CD4-positive, alpha-beta T cell treated with Interleukin-17A for 1 hour (primary cell): ENCODE measurements at places on chromosomes 6 and 20.

GRCh38 chr6:111718990-111719389 lies 113.3 kb upstream of the TRAF3IP2 start:
- no peak for DNase-seq

- no peak for DNase-seq
Measured at GRCh38 chr6:158046201-158047126, 64.8 kb downstream of the SYNJ2 start.

DNA sequence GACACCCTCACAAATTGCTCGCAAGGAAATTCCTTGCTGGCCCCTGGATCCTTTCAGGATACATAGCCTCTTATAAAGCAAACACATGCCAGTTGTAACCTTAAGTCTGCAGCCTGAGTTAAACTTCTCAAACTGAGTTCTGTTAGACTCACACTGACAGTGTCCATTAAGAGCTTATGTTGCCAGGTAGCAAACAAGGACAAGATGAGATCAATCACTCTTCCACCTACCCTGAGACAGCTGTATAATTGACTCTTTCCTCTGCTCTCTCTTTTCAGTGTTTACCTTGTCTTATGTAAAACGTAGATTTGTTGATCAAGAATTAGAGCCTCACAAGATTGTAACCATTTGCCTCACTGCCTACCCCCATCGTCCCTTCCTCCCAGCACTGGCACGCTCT lies 359.8 kb downstream of the EPM2A start:
- DNase-seq: no peak

GRCh38 chr20:47656318-47656717 lies 129.0 kb downstream of the SULF2 start:
- no peak for DNase-seq

GRCh38 chr20:49219924-49220831 lies 962 bp downstream of the DDX27 start:
- DNase-seq: no peak

DNA sequence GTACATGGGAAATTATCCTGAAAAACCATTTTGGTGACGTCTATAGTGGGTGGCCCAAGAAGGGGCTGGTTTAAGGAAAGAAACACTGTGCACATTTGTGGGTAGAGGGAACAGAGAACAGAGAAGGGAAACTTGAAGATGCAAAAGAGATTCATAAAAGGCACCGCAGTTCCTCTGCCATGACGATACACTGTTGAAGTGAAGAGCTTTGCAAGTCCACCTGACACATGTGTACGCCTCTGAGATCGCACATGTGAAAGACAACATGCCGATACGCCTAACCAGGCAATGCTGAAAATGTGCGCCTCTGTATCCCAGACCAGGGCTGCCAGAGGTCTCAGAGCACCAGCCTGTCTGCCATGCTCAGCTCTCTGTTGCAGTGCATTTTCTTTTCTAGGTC lies 180.9 kb downstream of the KIF16B start:
- no peak for DNase-seq
